Glutamatergic neuron (in vitro differentiated cells): ENCODE measurements at places on chromosomes 1 and 21.

GRCh38 chr1:233006108-233006507 lies 55.7 kb downstream of the NTPCR start:
- DNase-seq: no peak

GRCh38 chr1:173249349-173249748 lies 42.2 kb upstream of the TNFSF4 start:
- no peak for DNase-seq

DNA sequence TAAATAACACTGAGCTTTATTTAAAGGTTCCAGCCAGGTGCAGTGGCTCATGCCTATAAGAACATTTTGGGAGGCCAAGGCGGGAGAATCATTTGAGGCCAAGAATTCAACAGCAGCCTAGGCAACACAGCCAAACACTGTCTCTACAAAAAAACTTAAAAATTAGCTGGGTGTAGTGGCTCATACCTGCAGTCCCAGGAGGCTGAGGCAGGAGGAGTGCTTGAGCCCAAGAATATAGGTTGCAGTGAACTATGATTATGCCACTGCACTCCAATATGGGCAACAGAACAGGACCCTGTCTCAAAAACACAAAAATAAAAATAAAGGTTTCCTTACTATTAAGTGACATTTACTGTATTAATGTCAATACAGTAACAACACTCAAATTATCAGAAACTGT lies 2.1 kb downstream of the TAF12 start:
- no peak for DNase-seq

DNA sequence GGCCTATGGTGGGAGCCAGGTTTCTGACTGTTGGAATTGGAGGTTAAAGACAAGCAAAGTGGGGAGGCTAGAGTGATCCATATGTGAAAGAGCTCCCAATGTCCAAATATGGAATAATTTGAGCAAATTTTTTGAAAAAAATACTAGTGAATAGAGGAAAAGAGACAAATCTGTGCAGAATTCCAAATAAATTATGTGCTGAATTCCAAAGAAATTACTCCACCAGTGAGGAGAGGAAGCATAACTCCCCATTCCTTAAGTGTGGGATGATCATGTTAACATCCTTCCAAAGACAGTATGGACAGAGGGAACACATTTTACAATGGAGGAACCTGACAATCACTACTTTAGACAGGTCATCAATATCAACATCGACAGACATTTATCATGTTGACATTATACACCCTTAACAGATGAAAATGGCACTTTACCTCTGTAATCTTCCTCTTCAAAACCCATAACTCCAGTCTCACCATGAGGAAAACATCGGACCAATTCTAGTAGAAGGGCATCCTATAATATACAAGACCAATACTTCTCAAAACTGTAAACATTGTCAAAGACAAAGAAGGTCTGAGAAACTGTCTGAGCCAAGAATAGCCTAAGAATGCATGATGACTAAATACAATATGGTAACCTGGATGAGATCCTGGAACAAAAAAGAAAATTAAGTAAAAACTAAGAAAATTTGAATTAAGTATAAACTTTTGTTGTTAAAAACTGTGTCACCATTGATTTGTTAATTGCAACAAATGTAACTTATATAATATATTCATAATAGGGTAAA lies 71.5 kb upstream of the RGS4 start:
- no peak for DNase-seq

GRCh38 chr1:244254467-244254866 lies 197.2 kb downstream of the ADSS2 start:
- no peak for DNase-seq

DNA sequence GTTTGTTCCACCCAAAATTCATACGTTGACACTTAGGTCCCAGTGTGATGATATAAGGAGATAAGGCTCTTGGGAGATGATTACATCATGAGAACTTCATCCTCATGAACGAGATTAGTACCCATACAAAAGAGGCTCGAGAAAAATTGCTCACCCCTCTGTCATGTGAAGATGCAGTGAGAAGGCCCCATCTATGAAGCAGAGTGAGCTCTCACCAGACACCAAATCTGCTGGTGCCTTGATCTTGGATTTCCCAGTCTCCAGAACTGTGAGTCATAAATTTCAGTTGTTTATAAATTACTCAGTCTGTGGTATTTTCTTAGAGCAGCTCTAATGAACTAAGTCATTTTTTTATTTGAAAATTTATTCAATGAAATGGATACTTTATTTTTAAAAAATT lies 42.6 kb upstream of the USP25 start:
- no peak for DNase-seq

DNA sequence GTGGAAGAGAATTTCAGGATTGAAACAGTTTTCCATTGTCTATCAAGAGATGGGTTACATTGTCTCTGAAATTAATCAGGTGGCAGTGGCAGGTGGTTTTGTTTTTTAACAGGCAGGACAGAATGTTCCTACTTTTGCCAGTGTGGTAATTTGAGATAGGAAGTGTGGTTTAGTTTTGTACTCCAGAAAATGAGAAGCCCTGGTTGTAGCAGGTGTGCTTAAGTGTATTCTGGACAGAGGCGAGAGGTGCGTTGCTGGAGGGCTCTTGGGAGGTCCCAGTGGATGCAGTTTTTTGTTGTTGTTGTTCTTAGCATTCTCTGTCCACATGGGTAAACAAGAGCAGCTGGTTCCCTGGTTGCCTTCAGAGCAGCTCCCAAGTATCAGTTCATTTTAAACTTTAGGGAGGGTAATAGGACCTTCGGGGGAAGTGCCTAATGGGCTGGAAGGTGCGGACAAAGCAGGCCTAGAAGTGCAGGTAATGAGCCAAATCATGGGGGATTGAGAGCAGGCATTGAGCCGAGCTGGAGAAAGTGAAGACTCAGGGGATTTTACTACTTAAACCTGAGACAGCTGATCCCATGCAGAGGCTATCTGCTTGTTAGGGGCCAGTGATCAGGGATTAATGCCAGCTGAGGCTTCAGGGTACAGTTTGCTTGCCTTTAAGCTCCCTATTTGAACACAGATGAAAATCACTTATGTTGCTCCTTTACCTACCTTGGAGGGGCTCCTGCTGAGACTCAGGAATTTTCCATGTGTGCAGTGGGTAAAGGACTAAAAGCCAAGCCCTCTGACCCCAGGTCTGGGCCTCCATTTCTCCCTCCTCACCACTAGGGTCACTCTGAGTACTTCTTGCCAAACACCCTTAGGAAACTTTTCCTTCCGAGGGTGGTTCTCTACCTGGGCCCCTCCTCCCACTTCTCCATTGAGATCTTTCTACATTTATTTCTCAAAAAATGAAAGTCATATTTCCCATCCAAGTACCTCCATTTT lies 6.1 kb downstream of the PFKFB2 start:
- no peak for DNase-seq

DNA sequence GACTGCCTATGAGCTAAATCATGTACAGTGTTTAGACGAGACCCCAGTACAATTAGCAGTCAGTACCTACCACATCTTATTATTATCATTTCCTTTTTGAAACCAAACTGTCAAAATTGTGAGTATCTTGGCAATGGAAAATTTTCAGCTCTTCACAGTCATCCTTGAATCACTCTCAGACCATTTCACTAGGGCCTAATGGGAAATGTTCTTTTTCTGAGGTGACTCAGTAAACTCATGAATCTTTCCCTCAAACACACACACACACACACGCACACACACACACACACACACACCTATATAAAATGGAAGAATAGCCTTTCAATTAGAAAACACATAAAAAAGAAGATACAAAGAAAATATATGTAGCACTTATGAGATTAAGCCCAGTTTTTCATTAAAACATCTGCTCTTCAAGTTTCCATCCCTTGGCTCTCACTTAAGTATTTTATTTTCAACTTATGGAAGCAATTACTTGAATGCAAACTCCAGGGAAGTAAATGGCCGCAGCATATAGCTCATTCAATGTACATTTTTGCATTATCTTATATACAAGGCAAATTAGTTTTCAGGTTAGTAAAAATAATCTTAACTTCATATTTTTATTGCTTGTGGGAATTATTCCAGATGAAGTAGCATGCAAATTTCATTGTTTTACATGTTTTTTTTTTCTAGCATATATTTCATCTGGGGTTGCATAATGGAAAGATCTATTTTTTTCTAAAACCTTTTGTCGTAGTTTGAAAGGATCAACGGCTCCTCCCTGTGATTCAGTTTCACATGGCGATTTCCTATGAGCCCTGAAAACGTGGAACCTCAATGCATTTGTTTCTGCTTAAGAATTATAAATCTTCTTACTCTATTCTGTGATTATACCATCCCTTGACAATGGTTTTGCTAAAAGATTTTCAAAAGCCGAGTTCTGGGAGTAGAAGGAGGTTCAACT lies 46.3 kb upstream of the TMPRSS15 start:
- no peak for DNase-seq

DNA sequence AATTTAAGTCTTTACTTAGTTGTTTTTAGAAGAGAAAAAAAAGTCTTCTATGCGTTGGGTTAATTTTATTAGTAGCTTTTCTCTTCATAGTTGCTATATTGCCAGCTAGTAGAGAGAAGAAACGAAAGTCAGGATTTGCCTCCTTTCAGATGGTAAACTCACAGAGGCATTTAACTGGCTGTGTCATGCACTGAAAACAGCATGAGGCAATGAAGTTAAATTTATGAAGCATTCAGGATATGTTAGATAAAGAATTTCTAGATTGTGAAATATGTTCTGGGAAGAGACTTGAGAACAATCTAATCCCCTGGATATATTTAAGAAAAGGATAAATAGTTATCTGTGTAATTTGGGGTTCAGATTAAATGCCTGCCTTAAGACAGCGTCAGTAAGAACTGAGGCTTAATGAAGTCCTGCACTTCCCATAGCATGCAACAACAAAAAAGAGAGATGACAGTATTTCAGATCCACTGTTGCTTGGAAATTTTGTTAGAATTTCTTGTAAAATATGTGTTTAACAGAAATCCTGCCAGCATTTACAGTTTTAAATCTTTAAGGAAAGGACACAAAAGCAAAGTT lies 1.7 kb downstream of the ANGPTL1 start:
- no peak for DNase-seq

- DNase-seq: no peak
Measured at GRCh38 chr1:23178950-23179349, 10.3 kb upstream of the LUZP1 start.

- no peak for DNase-seq
Measured at GRCh38 chr1:52518962-52519361, 33.9 kb downstream of the TUT4 start.

DNA sequence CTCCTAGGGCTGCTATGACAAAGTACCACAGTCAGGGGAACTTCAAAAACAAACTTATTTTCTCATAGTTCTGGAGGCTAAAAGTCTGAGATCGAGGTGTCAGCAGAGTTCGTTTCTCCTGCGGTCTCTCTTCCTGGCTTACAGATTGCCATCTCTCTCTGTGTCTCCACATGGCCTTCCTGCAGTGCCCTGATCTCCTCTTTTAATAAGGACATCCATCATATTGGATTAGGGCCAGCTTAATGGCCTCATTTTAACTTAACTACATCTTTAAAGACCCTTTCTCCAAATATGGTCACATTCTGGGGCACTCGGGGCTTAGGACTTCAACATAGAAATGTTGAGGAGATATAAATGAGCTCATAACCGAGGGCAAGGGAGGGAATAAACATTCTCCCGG lies 12.2 kb downstream of the C1orf74 start:
- no peak for DNase-seq

- no peak for DNase-seq
Measured at GRCh38 chr1:28761189-28761588, 24.4 kb downstream of the YTHDF2 start.

GRCh38 chr1:90273241-90273774 lies 278.4 kb downstream of the ZNF326 start:
- DNase-seq: no peak

DNA sequence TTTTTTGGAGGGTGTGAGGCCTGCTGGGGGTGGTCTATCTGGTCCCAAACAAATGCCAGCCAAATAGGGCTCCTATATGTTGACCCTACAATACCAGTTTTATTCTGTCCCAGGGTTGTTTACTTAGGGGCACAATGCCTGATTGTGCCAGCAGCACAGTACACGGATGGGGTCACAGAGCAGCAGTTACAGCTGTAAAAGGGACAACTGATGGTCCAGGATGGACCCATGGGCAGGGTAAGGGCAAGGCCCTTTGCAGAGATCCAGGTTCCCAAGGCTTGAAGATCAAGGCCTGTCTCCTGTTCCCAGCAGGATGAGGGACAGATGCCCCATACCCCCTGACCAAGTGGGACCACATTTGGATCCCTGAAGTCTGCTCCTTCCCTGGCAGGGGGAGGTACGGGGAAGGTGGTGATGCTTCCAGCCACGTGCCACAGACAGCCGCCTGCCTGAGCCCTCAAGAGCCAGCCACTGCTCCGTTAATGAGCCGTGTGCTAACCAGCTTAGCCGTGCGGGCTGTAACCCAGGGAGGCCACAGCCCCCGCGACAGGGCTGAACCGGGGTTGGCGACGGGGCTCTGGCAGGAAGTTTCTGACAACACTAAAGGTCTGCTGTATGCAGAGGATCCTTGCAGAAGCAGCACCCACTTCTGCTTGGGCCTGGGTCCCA lies 18.2 kb downstream of the SLC6A9 start:
- no peak for DNase-seq

GRCh38 chr1:40394491-40395172 lies 21.1 kb downstream of the SMAP2 start:
- DNase-seq: no peak

- DNase-seq: no peak
Measured at GRCh38 chr1:169941982-169942830, 48.5 kb upstream of the SCYL3 start.

GRCh38 chr1:35599411-35599810 lies 26.3 kb downstream of the TFAP2E start:
- DNase-seq: no peak

GRCh38 chr1:109500941-109501381 lies 7.1 kb downstream of the CYB561D1 start:
- DNase-seq: no peak

DNA sequence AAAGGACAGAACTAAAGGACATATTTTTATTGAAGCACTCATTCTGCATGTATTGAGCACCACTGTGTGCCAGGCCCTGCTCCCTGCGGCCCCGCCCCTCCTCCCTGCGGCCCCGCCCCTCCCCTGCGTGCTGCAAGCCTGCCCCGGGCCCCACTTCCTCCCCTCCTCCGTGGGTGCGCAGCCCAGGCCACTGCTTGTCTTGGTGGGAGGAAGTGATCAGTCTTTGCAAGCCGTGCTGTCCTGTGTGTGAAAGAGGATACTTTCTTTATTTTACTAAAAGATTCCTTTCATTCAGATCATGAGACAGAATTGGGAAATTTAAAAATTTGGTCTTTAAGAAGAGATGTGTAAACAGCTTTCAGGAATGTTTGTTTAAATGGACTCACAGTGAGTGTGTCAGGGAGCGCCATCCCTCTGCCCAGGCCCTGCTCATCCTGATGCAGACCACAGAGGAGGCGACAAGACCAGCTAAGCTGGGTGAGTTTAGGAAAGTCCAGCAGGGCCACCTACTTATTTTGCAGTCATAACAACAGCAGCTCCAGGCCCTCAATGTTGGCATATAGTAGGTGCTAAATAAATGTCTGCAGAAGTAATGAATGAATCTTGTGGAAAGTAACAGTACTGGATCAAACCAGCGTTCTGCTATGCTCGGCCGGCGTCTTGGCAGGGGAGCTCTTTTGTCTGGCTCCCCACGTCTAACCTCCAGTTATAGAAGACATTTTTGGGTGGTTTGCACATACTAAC lies 88.3 kb upstream of the SELENON start:
- no peak for DNase-seq
